ENCODE measurements at places on chromosomes 13 and 19.

- no peak for DNase-seq
These were observed 83.3 kb downstream of the KLF5 start for GRCh38 chr13:73142071-73142470.

DNA sequence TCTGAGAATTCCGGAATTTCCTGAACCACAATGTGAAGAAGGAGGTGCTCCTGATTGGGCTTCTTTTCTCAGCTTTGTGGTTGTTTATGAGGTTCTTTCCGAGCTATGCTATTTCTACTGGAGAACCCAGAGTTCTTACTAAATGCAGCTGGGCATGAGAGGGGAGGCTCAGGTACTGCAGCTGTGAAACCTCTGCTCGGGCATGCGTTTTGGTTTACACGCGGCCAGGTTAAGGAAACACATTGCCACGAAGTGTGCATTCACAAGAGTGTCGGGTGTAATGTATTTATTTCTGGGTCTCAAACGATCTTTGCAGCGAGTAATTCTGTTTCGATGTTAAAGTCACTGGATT is 661 bp upstream of the MIR17HG start:
- DNase-seq, result peak; percentile 21

GRCh38 chr19:43847884-43848283 is 20.8 kb downstream of the ZNF283 start:
- no peak for DNase-seq

GRCh38 chr19:45418802-45419201 is 4.9 kb downstream of the ERCC1 start:
- DNase-seq, result no peak

DNA sequence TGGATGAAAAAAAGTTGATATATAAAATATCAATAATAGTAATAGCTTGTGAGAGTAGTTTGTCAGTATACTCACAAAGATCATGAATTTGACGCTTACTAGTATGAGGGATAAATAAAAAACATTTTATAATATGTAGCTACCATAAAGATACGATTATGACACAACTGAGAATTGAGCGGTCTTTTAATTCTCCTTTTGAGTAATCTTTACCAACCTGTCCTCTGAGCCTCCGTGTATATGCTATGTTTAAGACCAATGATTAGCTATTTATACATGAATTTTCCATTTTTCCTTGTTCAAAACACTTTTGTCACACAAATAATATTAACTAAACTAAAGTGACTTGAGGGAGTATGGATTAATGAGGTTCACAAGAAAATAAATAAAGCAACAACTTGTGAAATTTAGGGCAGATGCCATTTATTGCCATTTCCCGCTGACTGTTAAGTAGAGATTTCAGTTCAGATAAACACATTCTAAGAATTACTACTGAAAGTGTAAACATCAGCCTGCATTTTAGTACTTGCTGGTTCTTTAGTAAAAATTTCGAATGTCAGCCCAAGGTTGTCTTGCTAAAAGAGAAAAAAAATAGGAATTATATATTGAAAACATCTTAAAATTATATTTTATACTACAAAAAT is 6.2 kb upstream of the IRS2 start:
- no peak for DNase-seq

GRCh38 chr13:94559222-94559795 is 36.6 kb downstream of the TGDS start:
- DNase-seq, result no peak

DNA sequence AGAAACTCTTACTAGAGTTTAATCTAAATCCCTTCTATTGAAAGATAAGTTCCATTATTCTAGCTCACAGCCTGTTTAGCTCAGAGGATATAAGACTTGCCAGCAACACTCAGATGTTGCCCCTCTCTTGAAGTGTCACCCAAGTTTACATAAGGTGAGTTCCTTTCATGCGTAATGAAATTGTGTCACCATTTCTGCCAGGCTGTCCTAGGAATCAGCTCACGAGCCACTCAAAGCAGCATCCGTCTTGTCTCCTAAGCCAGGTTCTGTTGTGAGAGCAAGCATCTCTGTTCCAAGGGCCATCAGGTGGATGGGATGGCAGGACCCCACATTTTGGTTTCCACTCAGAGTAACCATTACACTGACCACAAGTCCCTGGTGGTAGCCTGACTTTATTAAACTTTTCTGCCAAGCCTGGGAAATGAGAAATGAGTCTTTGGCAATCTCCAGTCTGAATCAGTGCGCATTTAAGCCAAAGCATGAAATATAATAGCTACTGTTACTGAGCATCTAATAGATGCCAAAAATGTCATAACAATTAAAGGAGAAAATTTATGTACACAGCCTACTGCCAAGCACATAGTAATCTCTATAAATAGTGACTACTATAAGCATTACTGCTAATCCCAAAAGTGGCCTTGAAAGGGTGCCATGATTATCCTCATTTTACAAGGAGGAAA is 179.6 kb upstream of the MIR17HG start:
- DNase-seq, result no peak

DNA sequence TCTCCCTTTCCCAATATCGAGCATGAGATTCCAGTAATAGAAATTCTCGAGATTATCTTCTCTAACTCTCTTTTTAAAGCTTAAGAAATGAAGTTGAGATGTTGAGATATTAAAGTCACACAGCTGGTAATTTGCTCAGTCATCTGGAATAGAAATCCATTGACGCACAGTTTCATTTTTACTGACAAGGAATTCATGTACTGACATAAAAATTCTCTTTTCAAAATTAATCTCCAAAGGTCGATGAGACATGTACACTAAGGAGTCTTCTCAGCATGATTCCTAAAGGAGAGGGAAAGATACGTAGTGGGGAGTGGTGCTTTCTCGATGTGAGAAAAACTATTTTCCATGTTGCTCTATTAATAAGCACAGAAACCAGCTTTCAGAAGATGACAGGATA is 1639.5 kb upstream of the MIR17HG start:
- no peak for DNase-seq

DNA sequence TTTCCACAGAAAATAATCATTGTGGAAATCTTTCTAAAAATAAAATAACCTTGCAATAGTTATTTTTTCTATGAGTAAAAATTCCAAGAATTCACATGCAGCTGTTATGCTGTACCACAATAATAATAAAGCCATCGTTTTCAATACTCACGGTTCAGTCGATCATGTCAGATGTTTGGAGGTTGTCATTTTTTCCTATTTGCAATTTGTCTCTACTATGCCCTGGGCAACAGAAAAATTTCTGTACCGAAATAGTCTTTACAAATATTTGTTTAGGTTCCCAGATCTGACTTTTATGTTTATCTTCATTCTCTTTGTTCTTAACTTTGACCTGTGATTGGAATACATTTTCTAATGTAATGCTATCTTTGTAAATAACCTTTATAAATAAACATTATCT is 79.7 kb downstream of the ESD start:
- no peak for DNase-seq

DNA sequence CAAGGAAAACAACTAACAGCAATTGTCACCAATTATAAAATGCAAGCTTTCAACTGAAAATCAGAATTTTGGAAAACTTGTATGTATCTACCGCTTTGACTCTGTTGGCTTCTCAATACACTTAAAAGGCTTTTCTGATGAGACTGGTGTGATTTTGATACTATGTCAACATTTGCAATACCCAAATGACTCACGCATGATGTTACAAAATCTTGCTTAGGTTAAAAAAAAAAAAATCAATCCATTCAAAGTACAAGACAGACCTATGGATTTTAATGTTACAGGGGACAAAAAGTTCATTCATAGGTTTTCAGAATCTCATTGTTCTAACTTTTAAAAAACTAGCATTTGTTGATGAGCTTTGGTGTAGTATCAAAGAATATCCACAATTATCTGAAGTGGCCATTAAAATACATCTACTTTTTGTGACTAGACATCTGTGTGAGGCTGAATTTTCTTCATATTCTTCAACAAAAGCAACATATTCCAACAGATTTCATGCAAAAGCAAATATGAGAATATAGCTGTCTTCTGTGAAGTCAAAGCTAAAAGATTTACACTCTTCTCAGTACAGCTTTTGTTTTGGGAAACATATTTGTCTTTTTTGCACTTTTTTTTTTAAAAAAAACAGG is 10.7 kb downstream of the ELF1 start:
- DNase-seq, result no peak

DNA sequence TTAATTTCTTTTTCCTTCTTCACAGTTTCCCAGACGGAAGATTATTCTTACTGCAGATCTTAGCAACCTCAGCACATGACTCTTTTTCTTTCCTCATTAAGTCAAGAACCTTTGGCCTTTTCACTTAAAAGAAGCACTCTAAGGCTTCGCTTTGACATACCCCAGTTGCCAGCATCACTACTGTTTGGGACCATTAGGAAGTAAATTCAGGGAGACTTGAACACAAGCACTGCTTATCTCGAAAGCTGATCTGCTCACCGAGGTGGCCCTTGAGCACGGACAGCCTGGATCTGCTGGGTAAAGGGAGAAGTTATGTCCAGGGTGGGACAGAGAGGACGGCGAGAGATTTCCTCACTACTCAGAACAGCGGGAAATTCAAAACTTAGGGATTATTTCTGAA is 151.4 kb upstream of the RNF113B start:
- no peak for DNase-seq

DNA sequence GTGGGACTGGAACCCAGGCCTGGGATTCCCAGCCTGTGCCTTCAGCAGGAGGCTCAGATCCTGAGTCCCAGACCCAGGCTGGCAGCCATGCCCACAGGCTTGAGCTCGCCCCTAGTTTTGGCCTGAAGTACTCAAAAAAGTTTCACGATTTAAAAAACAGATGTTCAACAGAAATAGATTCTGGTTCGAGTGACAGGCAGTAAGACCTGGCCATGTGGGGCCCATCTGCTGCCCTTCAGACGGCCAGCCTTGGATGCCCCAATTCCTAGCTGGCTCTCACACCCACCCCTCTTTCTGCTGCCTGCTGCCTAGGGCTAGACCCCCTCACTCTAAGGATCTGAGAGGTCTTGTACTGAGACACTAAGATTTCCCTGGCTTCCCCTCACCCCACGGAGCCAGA is 2.8 kb upstream of the DMPK start:
- no peak for DNase-seq

DNA sequence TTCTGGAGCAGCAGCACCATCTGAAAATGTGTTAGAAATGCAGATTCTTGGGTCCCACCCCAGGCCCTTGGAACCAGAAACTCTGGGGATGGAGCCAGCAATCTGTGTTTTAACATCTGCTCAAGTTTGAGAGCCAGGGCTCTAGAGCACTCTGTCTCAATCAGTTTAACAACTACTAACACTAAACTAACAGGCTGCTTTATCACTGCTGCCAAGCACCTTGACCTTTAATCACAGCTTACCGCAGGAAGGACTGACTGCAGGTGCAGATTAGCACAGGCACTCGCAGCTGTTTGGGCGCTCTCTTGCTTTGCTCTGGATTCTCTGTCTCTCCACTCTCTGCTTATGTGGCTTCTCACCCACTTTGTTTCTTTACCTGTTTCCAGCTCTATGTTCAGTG is 163.5 kb downstream of the MTUS2 start:
- no peak for DNase-seq

GRCh38 chr19:5969476-5969875 is 8.5 kb downstream of the RANBP3 start:
- no peak for DNase-seq
